H4 (cell line): ENCODE measurements at places on chromosomes 7 and 10. TPM values are rescaled to one million over a fixed set of nuclear protein-coding genes. Genes with fewer than 3 reads are reported as not detected.
A peak's percentile ranks its signal among the peaks of the same experiment; 100 is the strongest.

Gene VIPR2
- 0.68 and 0.77 TPM in 2 replicates for total RNA-seq

DNA sequence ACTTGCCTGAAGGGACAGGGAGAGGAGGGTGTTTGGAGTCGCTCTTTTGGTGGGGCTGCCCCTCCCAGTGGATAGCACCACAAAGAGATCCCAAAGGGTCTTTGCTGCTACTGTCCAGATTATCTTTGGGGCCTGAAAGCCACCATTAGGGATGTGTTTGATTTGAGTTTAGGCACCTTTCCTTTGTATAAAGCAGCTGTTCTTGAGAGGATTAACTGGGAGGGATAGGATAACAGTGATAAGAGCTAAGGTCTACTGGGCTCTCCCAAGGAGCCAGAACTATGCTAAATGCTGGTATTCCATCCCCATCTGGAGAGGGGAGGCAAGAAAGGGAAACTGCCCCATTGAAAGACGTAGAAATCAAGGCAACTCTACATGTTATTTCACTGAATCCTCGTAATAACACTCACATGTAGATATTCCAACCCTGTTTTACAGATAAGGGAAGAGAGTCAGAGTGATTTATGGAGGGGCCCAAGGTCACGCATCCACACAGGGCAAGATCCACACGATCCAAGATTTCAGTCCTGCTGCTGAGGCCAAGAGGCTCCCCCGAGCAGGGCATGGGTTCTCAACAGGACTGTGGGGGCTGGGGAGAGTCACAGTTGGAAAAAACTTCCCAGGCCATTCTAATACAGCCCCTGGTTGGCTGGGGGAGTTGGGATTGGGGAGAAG, 11.1 kb upstream of the TCF7L2 start:
- no peak for DNase-seq

GRCh38 chr10:22436526-22436892, 91.2 kb downstream of the SPAG6 start:
- DNase-seq: no peak

Gene FAM25G
- not detected in 2 replicates for total RNA-seq

DNA sequence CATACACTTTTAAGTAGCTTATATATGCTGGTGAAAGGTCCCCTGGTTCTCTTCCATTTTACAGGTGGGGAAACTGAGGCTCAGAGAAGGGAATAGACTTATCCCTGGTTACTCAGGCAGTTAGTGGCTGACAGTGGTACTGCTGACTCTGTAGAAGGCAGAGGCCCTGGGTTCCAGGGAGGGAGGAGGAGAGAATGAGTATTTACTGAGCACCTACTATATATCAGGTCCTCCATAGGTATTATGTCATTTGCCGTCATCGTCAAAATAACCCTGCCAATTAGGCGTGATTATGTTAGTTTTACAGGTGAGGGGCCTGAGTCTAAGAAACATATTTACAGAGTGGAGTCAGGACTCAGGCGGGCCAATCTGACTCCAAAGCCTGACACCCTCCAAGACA, 13.3 kb upstream of the PALD1 start:
- DNase-seq: no peak

- peak; percentile 58 for DNase-seq
Measured at GRCh38 chr7:56046721-56047445, 4.4 kb downstream of the PSPH start.

Gene CCL24
- total RNA-seq: not detected in 2 replicates

DNA sequence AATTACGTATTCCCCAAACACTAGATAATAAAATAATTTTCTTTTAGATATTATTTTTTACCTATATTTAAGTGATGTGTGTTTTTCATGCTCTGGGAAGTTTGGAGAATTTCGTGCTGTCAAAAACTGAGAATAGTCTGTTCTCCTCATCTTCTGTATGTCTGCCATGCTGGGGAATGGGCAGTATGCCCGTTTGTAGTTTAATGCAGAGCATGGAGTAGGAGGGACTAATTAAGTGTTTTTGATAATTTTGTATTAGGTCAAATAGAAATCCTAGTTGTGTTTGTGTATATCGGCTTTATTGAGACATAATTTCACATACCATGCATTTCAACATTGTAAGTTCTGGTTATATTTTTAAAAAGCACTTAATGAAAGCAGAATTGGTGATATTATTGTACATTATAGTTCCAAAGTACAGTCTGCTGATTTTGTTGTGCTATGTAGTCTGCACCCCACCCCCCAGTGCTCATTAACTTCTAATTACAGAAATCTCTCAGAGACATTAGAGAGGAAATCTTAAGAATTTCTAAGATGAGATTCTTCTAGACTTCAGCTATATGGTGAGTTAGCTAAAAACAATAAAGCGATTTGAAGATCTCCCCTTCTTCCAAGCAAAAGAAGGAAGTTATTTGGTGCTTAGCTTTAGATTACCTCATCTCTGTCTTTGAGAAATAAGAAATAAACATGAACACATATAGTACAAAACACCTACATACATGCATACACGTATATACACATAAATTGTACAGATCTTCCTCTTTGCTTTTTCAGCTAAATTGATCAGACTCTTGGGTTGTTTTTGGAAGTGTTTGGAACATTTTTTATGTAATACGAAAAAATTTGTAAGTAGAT, 22.2 kb downstream of the ZRANB1 start:
- DNase-seq: no peak

Gene PAPOLB
- 0.02 TPM in 1 of 2 replicates, not detected in the other for total RNA-seq
